Neural cell (in vitro differentiated cells): ENCODE measurements at places on chromosomes 5 and 9. TPM values are rescaled to one million over a fixed set of nuclear protein-coding genes. Genes with fewer than 3 reads are reported as not detected.

DMRT3 gene
- not detected in 2 replicates for polyA plus RNA-seq

TXNDC8 gene
- not detected in 2 replicates for polyA plus RNA-seq

TAL2 gene
- 0.88 TPM in 1 of 2 replicates, not detected in the other for polyA plus RNA-seq

EQTN gene
- polyA plus RNA-seq = not detected in 2 replicates

RLN2 gene
- not detected in 2 replicates for polyA plus RNA-seq

ARSB gene
- polyA plus RNA-seq = 4.9 and 8.7 TPM in 2 replicates

CSF1R gene
- polyA plus RNA-seq = not detected in 2 replicates

SPINK7 gene
- polyA plus RNA-seq = not detected in 2 replicates

NIM1K gene
- polyA plus RNA-seq = 4.4 and 7.4 TPM in 2 replicates

VPS13A gene
- 20.6 and 21.1 TPM in 2 replicates for polyA plus RNA-seq

SLC1A1 gene
- 27.6 and 30.8 TPM in 2 replicates for polyA plus RNA-seq

IQGAP2 gene
- polyA plus RNA-seq = 4.0 and 5.2 TPM in 2 replicates

AK1 gene
- polyA plus RNA-seq = 105 and 137 TPM in 2 replicates

PRDM9 gene
- not detected in 2 replicates for polyA plus RNA-seq

PCSK5 gene
- 1.7 and 2.5 TPM in 2 replicates for polyA plus RNA-seq

GCNT1 gene
- polyA plus RNA-seq = 0.22 and 1.7 TPM in 2 replicates

PCDHB5 gene
- 4.5 and 4.7 TPM in 2 replicates for polyA plus RNA-seq

LHX6 gene
- polyA plus RNA-seq = 0.14 and 0.26 TPM in 2 replicates

PALM2AKAP2 gene
- polyA plus RNA-seq = 0.41 and 1.3 TPM in 2 replicates

SPATA31E1 gene
- polyA plus RNA-seq = not detected in 2 replicates

PCDHGA7 gene
- polyA plus RNA-seq = not detected in 2 replicates

MAPKAP1 gene
- polyA plus RNA-seq = 57.5 and 70.4 TPM in 2 replicates

LHFPL2 gene
- polyA plus RNA-seq = 1.6 and 3.4 TPM in 2 replicates

GSN gene
- polyA plus RNA-seq = 2.4 and 7.7 TPM in 2 replicates

NLN gene
- 13.7 and 18.7 TPM in 2 replicates for polyA plus RNA-seq

FRRS1L gene
- 20.4 and 24.6 TPM in 2 replicates for polyA plus RNA-seq

ARSI gene
- not detected in 2 replicates for polyA plus RNA-seq

PPP3R2 gene
- polyA plus RNA-seq = not detected in 2 replicates

TSSK1B gene
- polyA plus RNA-seq = not detected in 2 replicates

ASS1 gene
- 0.80 and 2.6 TPM in 2 replicates for polyA plus RNA-seq

ECSCR gene
- polyA plus RNA-seq = not detected in 2 replicates

PCDHB6 gene
- polyA plus RNA-seq = 1.6 and 1.7 TPM in 2 replicates

LRRC19 gene
- not detected in 2 replicates for polyA plus RNA-seq

DOCK2 gene
- polyA plus RNA-seq = 0.15 TPM in 1 of 2 replicates, not detected in the other

CNTFR gene
- polyA plus RNA-seq = 19.0 and 20.7 TPM in 2 replicates
